ENCODE measurements at places on chromosomes 5 and 9.

GRCh38 chr5:156423597-156423996, 96.6 kb downstream of the SGCD start:
- no peak for DNase-seq

DNA sequence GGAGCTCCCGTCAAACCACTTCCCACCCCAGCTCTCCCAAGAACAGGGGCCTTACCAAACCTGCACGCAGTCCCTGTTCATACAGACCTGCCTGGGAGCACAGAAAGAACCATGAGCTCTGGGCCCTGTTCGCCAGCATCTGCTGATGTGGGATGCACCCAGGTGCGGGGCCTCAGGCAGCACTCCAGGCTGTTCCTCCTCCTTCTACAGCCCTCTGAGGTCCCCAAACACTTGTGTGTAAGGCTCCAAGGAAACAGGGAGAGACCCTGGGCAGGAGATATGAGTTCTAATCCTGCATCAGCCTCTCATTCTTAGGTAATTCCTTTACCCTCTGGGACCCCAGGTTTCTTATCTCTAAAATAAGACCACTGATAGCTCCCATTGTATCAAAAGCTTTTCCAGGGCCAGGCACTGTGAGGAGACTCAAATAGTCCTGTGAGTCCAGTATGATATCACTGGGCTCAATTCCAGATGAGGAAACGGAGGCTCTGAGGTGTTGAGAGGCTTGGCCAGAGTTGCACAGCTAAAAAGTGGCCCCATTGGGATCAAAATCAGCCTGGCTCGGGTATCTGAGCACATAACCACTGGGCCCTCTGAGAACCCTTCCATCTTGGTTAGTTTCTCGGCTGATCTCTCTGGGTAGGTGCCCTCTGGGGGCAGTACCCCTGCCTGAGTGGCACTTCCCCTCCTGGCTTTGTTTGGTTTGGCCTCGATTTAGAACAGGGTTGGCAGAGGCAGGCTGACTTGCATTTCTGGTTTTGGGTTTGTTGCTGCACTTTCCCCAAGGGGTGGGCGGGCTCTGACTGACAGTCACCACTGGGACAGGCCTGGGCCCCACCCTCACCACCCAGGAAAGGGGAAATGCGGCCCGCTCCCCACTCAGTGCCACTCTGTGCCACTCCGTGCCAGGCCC, 116.8 kb downstream of the RGS3 start:
- peak; percentile 92 for DNase-seq

DNA sequence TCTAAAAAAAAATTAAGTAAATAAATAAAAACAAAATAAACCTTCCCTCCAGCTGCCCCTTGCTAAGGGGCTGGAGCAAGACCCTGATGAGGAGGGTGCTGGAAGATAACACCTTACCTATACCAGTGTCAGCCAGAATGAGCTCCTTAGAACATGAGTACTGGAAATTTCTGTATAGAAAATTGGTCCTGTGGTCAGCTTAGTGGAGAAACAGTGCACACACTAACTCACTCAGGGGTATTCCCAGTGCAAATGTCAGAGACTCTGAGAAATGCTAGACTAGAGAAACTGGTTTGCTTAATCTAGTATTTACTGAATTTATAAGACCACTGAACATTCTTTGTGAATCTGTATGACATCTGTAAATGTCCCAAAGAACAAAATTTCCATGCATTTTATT, 62.1 kb upstream of the CTXN3 start:
- no peak for DNase-seq

GRCh38 chr5:89350684-89351083, 467.7 kb upstream of the MEF2C start:
- no peak for DNase-seq

GRCh38 chr5:35188031-35188457, 42.2 kb downstream of the PRLR start:
- no peak for DNase-seq

DNA sequence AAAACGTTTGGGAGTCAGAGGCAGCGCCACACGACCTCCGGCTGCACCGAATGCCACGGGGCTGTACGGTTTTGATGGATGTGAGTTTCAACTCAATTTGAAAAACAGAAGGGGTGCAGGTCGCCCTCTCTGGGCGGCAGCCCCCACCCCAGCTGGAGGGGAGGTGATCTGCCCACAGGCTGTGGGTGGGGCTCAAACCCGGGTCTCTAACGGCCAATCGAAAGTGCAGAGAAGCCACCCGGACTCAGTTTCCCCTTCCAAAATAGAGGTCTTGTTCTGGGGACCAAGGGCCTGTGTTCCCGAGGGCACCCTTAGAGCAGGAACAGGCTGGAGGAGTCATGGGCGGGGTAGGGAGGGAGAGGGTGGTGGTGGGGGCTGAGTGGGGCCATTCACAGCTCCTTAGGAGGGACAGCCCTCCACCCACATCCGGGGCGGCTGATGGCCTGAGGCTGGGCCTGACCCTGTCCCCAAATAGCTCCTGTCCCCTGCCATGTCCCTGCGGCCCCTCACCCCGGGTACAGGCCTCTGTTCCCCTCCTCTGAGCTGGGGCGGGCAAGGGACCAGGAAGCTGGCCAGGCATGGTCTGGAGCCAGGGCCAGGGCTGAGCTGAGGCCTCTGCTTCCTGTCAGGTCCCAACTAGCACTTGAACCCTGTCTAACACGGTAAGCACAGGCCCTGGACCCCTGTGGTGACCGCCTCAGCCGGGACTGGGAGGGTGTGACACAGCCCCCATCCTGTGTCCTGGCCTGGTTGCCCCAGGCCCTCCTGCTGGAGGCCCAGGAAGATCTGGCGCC, 22.6 kb upstream of the NOTCH1 start:
- no peak for DNase-seq
